Heart right ventricle (tissue), 16 donors: ENCODE measurements at places on chromosomes 12 and 14. TPM values are rescaled to one million over a fixed set of nuclear protein-coding genes. Genes with fewer than 3 reads are reported as not detected.

DNA sequence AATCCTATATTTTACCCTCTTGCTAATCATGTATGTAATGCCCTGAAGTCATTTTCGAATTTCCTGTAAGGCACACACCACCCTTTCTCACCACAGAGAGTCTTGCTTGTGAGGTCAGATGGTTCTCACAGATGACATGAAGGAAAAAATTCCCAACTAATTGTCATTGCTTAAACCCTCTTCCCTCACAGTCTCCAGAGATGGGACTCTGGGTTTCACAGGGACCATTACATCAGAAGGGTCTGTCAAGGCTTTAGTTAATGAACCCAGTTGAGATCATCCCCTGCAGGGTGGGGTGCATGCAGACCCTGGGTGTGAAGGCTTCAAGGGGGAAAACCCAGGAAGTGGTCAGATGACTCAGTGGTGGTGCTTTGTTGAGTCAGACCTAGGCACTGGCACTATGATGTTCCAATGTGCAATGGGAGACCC, 229.6 kb downstream of the BCAT1 start:
- H3K27ac ChIP-seq = no peak overlapping the region
- no peaks in the 10 kb centered on the region for H3K4me1 ChIP-seq
- no peak for DNase-seq
- no peak overlapping the region for H3K4me3 ChIP-seq
- no peaks in the 10 kb centered on the region for H3K36me3 ChIP-seq
- no peaks in the 10 kb centered on the region for H3K27me3 ChIP-seq

Gene CEBPE
- not detected for polyA plus RNA-seq

Gene FAM222A
- polyA plus RNA-seq = 6.2 TPM

Gene HCAR3
- not detected for polyA plus RNA-seq

Gene TSPAN8
- polyA plus RNA-seq = 0.09 TPM

Gene CLEC9A
- 0.04 TPM for polyA plus RNA-seq

- no peak for DNase-seq
- H3K27me3 ChIP-seq = no peaks in the 10 kb centered on the region
- H3K36me3 ChIP-seq = no peaks in the 10 kb centered on the region
- H3K27ac ChIP-seq = no peak overlapping the region
- no peak overlapping the region for H3K4me3 ChIP-seq
These were observed 96.1 kb downstream of the IPO8 start for GRCh38 chr12:30599608-30600007.

DNA sequence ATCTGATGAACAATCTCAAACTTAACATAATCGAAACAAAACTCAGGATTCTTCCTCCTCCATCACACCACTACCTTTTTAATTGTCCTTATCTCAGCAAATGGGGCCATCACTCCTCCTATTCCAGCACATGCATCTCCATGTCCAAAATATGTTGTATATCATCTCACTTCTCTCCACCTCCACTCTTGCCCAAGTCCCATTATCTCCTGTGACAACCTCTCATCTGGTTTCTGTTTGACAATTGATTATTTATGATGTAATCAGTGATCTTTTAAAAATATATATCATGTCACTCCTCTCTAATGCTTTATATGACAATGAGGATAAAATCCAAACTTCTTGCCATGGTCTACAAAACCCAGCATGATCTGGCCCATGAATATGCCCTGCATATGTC, 200.8 kb upstream of the HMGA2 start:
- H3K4me3 ChIP-seq = no peak overlapping the region
- DNase-seq = no peak
- H3K27ac ChIP-seq = no peak overlapping the region
- peaks cover 13% of the 10 kb centered on the region for H3K27me3 ChIP-seq

Gene PLEKHG7
- 0.04 TPM for polyA plus RNA-seq

Gene RPL10L
- not detected for polyA plus RNA-seq

Gene VRTN
- polyA plus RNA-seq = not detected
